ENCODE measurements at places on chromosomes 4 and X.

DNA sequence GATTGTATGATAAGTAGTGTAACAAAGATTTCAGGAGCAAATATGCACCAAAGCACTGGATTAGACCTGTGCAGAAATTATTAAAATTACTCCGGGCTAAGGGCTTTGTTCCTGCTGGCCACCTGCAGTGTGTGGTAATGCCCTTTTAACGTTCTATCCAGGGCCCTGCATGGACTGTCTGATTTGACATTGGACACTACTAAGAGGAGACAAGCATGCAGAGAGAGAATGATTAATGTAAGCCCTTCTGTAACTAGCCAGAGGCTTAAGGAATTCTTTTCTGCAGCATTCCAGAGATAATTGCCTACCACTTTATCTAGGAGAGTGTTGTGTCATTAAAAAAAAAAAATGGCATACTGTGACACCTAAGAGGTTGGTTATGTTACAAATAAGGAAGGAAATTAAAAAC, 117.0 kb downstream of the PCDH7 start:
- no peak for DNase-seq

GRCh38 chr4:14254252-14254651, 626.7 kb upstream of the BOD1L1 start:
- DNase-seq: no peak

GRCh38 chr4:175252642-175253041, 334.5 kb downstream of the ADAM29 start:
- DNase-seq: no peak

DNA sequence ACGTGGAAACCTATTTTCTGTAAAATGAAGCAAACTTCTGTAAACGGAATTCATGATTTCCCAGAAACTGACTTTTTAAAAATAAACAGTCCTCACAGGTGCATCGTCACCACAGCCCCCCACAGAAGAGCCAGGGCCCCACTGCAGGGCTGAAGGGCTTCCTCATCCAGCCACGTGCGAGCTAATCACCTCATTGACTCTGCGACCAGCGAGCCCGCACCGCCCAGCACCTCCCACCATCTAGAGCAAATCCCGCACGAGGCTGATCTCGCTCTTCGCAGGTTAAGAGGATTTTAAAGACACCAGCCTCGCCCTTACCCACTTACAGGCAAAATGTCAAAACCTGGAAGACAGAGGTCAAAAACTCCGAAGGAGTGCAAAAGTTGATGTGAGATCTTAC, 14.8 kb downstream of the PPP2R3B start:
- DNase-seq: no peak

GRCh38 chrX:25011589-25012432, 4.0 kb downstream of the ARX start:
- DNase-seq: no peak

GRCh38 chrX:1507511-1508463, 29.2 kb downstream of the P2RY8 start:
- DNase-seq: no peak

DNA sequence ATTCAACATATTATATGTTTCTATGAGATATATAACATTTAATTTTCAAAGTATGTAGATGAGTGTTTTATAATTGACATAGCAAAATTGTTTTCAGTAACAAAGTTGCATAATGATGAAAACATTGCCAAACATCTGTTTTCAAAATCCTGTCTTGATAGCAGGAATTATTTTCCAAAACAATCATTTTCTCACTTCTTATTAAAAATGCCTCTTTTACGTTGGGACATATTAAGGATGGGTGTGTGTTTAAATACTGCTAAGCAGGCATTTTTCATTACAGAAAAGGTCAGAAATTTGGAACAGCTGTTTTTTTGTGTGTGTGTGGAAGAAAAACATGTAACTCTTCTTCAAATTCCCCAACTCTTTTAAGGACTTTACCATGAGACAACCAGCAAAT, 452.0 kb downstream of the SPRY1 start:
- no peak for DNase-seq

- DNase-seq: no peak
Observed at GRCh38 chrX:123923211-123923610, 38.3 kb upstream of the STAG2 start.

DNA sequence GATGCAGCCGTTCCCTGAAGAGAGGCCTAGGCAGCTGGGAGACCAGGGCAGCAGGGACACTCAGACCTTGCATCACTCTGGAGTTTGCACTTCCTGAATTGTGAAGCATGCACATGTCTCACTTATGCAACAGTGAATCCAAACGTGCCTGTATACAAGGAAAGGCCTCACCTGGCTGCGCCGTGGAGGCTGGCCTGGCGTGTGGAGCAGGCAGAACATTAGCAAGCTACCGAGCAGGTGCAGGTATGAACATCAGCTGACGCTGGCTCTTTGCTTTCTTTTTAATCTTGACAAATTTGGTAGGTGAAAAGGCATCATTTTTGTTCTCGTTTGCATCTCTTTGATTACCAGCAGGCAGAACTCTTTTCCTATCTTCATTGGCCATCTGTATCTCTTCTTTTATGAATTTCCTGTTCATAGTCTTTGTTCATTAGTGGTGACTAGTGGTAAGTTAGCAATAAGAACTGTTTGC, 37.1 kb upstream of the IRAK1 start:
- no peak for DNase-seq

DNA sequence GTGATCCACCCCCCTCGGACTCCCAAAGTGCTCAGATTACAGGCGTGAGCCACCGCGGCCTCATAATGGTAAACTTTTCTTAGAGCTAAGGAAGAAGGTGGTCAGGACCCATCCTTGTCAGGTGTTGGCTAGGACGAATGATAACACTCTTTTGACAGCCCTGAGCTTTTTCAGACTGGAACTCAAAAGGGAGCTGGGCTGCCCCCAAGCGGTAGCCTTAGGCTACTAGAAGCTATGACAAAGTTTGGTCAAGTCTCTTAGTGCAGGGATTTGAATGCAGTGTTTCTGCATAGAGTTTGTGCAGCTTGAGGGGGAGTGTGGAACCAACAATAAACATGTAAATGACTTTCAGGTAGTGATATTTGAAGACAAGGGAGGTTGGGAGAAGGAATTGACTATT, 11.8 kb upstream of the HSD17B10 start:
- DNase-seq: no peak

- DNase-seq: no peak
Observed at GRCh38 chrX:78199851-78200250, 60.4 kb upstream of the TAF9B start.

- no peak for DNase-seq
Observed at GRCh38 chr4:40782876-40783275, 33.1 kb downstream of the NSUN7 start.

GRCh38 chrX:29348288-29348687, 761.0 kb downstream of the IL1RAPL1 start:
- no peak for DNase-seq

- no peak for DNase-seq
Observed at GRCh38 chrX:115583496-115584004, 22.6 kb downstream of the PLS3 start.

GRCh38 chrX:22063284-22063683, 31.2 kb downstream of the PHEX start:
- DNase-seq: no peak

DNA sequence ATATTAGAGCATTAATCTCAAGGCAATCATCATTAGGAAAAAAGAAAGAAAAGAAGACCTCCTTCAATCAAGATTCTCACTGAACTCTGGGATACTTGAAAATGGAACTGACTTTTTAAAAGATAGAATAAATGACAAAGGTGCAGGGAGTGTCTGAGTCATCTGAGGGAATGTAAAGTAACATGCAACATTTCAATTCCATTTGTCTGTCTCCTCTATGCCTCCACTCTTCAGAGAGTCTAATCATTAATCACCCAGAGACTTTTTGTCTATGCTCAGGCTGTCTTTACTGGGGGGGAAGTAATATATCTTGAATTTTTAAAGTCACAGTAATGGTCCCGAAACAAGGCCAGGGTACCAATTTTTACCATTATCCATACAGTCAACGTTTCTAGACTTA, 55.0 kb upstream of the PACRGL start:
- no peak for DNase-seq

GRCh38 chrX:69093960-69094871, 71.0 kb downstream of the PJA1 start:
- peak; percentile 41 for DNase-seq

- DNase-seq: no peak
Observed at GRCh38 chr4:165312506-165312905, 15.0 kb upstream of the MSMO1 start.

- no peak for DNase-seq
Observed at GRCh38 chrX:153651540-153652079, 4.6 kb downstream of the DUSP9 start.

- no peak for DNase-seq
Observed at GRCh38 chr4:145791988-145792387, 112.0 kb downstream of the C4orf51 start.

DNA sequence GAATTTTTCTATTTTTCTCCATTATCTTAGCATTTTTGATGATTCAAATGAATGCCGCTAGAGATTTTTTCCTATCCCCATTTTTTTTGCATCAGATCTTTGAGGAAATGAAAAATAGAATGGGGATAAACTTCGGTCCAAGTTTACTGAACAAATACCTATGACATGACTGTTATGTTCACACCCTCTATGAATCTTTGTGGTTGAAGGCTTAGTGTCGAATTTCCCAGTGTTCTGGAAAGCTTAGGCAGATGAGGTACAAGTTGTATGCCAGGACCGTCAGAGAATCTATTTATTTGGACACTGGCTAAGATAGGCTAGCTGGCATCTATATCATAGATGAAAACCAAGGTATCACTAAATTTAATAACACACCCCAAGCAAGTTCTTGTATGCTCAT, 123.4 kb downstream of the SPCS3 start:
- no peak for DNase-seq

- DNase-seq: no peak
Observed at GRCh38 chr4:182421753-182422152, 178.6 kb downstream of the TENM3 start.
